Ovary (tissue), 10 donors: ENCODE measurements at places on chromosomes 11 and 22. TPM values are rescaled to one million over a fixed set of nuclear protein-coding genes. Genes with fewer than 3 reads are reported as not detected.
A peak's percentile ranks its signal among the peaks of the same experiment; 100 is the strongest.

DNA sequence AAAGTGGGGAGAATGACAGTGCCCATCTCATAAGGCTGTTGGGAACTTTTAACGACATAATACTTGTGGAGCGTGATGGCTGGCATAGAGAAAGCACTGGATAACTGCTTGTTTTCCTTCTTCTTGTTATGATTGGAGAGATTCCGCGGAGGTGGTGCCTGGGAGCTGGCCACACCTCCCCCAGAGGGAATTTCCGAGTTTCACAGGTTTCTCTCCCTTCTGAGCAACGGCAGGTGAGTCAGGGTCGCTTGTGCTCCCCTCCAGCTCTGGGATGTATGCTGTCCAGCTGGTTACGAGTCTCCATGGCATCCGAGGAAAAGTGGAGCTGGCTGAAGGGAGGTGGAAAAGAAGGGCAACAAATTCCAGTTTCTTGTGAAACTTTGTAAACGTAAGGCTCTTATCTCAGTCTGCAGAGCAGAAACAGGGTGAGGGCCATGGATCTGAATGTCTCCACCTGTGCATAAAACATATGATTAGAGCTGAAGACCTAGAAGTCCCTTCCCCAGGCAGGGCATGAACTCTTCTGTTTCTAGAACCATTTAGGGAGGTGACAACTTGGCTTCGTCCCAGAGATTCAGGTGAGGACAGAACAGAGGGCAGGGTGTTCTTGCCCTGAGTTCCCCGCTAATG lies 10.0 kb upstream of the PLET1 start:
- no peaks in the 10 kb centered on the region for H3K27me3 ChIP-seq
- DNase-seq = no peak
- H3K36me3 ChIP-seq = no peaks in the 10 kb centered on the region

DNA sequence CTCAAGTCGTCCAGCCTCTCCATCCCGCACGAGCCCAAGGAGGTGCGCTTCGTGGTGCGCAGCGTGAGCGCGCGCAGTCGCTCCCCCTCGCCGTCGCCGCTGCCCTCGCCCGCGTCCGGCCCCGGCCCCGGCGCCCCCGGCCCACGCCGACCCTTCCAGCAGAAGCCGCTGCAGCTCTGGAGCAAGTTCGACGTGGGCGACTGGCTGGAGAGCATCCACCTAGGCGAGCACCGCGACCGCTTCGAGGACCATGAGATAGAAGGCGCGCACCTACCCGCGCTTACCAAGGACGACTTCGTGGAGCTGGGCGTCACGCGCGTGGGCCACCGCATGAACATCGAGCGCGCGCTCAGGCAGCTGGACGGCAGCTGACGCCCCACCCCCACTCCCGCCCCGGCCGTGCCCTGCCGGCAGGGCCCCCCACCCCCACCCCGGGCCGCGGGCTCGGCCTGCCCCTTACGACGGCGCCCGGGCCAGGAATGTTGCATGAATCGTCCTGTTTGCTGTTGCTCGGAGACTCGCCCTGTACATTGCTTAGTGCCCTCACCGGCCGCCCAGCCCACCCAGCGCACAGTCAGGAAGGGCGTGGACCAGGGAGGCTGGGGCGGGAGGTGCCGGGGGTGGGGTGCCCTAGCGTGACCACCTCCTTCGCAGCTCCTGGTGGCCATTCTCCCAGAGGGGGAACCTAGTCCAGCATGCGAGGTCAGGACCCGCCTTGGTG lies 6.9 kb upstream of the ACR start:
- H3K27ac ChIP-seq = no peak overlapping the region
- peak; percentile 31 for DNase-seq
- H3K27me3 ChIP-seq = no peaks in the 10 kb centered on the region
- no peak overlapping the region for H3K4me3 ChIP-seq
- H3K4me1 ChIP-seq = no peaks in the 10 kb centered on the region

- no peak overlapping the region for H3K27ac ChIP-seq
- peak; percentile 37 for DNase-seq
- peak overlapping the region; percentile 22 for H3K4me3 ChIP-seq
- H3K36me3 ChIP-seq = no peaks in the 10 kb centered on the region
- no peaks in the 10 kb centered on the region for H3K4me1 ChIP-seq
- H3K27me3 ChIP-seq = no peaks in the 10 kb centered on the region
These were observed 170.2 kb downstream of the BRD1 start for GRCh38 chr22:49657275-49657973.

GRCh38 chr11:47348131-47348802 lies 4.2 kb downstream of the MYBPC3 start:
- no peak for DNase-seq
- no peak overlapping the region for H3K27ac ChIP-seq
- no peaks in the 10 kb centered on the region for H3K36me3 ChIP-seq
- H3K27me3 ChIP-seq = no peaks in the 10 kb centered on the region
- H3K4me3 ChIP-seq = no peak overlapping the region
- H3K4me1 ChIP-seq = peaks cover 2% of the 10 kb centered on the region

DNA sequence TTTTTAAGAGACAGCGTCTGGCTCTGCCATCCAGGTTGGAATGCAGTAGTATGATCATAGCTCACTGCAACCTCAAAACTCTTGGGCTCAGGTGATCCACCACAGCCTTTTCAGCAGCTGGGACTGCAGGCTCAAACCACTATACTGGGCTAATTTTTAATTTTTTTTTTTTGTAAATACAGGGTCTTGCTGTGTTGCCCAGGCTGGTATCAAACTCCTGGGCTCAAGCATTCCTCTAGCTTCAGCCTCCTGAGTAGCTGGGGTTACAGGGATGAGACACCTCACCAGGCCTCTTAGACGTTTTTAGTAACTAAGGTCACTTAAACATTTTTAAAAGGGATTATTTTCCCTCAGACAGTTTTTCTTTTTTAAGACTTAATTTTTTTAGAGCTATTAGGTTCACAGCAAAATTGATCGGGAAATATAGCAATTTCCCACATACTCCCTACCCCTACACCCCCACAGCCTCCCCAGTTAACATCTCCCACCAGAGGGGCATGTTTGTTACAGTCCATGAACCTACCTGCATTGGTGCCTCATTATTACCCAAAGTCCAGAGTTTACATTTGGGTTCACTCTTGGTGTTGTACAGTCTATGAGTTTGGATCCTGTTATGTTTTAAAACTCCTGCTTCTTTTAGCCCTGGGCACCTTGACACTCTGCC lies 3.9 kb downstream of the BCR start:
- H3K36me3 ChIP-seq = no peaks in the 10 kb centered on the region
- H3K4me3 ChIP-seq = no peak overlapping the region
- peaks cover 26% of the 10 kb centered on the region for H3K4me1 ChIP-seq
- DNase-seq = no peak
- H3K27me3 ChIP-seq = no peaks in the 10 kb centered on the region

- no peaks in the 10 kb centered on the region for H3K4me1 ChIP-seq
- no peaks in the 10 kb centered on the region for H3K36me3 ChIP-seq
- no peak overlapping the region for H3K4me3 ChIP-seq
- H3K27ac ChIP-seq = no peak overlapping the region
These were observed 13.8 kb downstream of the CABP7 start for GRCh38 chr22:29733362-29734201.

DNA sequence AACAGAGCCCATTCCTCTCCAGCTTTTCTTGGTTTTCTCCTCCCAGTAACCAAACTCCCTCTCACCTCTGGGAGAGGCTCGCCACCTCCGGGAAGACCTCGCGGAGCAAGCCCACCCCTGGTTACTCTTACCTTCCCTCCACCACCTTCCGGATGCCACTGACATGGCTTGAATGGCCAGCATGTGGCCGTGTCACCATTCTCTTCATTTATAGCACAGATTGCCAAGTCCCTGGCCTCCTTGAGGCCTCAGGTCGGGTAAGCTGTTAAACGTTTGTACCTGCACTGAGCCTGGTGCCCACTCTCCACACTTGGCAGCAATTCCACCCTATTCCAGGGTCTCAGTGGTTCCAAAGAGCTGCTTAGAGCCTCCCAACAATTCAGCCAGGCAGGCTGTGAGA lies 8.0 kb upstream of the FXYD2 start:
- no peak for DNase-seq
- H3K27ac ChIP-seq = no peak overlapping the region
- H3K36me3 ChIP-seq = no peaks in the 10 kb centered on the region
- H3K4me1 ChIP-seq = peaks cover 11% of the 10 kb centered on the region
- H3K4me3 ChIP-seq = no peak overlapping the region
- H3K27me3 ChIP-seq = no peaks in the 10 kb centered on the region

The PAMR1 gene
- total RNA-seq = 7.0 TPM
